ENCODE measurements at places on chromosomes 16 and 17.
A peak's percentile ranks its signal among the peaks of the same experiment; 100 is the strongest.

- DNase-seq = peak; percentile 27
These were observed 22.0 kb downstream of the KPNA2 start for GRCh38 chr17:68057531-68057952.

DNA sequence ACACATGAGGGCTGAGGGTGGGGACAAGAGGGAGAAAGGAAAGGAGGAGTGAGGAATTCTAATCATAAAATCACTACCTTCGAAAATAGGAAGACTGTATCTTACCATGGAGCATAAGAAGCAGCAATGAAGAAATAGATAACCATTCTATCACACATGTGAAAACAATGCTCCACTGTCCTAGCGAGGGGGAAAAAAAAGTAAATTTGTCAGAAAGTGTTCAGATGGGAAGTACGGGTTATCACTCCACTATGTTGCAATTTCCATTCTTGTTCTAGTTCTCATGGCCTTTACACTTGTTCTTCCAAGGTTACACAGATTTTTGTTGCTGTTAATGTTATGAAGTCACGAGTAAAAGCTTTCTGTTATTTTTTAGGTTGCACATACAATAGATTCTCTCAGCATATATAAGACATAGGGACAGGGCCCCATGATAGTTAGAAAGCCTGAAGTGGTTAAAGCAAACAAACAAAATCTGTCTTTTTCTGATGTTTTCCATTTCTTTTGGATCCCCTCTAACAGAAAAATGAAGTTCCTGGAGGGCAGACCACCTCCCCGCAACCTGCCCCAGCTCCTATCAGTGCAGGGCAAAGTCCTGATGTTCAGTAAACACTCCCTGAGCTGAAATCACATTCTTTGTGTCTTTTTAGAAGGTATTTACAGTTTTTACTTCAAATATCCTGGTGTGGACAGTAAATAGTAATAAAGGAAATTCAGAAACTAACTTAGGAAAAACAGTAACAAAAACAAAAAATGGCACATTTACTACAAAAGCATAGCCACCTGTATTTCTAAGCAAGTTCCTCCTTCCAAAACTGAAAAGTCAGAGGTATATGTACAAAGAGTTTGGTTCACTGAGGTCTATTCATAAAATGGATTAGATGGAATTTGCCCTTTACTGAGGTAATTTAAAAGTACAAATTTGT, 13.7 kb downstream of the MMD start:
- DNase-seq = no peak

DNA sequence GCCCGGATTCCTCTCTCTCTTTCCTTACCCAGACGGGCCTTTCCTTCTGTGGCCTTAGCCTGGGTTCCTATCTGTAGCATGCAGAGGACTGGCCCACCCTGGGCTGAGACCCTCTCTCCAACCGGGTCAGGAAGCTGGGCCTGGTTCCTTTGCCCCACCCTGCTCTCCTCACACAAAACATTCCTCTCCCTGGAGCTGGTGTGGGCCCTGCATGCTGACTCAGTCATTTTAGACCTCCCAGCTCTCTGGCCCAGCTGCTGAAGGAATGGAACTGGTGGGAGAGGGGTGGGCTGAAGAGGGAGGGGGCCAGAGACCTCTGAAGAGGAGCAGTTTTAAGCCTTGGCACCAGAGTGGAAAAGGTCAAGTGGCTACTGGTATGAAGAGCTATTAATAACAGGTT, 957 bp downstream of the MYL4 start:
- DNase-seq = no peak

DNA sequence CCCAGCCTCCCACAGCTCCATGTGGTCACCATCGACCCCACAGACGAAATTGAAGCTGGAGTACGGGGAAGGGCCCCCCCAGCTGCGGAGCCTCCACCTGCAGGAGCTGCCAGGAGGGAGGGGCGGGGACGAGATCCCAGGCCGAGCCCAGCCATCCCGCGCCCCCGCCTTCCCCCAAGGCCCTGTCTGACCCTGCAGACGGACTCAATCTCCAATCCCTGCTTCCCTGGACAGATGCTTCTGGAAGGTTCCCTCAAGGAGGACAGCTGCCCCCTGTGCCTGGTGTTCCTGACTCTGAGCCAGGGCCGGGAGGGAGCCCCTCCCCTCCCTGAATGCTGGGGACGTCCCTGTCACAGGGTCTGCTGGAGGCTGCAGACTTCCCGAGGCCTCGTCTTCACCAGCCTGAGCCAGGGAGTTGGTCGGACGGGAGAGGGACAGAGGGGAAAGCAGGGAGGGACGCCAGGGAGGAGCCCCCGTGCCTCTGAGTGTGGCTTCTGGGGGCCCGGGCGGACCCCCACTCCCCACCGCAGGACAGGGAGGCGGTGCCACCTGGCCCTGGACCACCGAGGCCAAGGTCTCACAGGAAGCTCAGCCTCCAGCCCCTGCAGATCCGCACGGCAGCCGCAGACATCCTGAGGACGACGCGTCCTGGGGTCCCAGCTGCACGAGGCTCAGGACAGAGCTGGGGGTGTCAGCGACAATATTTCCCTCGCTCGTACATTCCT, 21.3 kb upstream of the C1QTNF8 start:
- no peak for DNase-seq

DNA sequence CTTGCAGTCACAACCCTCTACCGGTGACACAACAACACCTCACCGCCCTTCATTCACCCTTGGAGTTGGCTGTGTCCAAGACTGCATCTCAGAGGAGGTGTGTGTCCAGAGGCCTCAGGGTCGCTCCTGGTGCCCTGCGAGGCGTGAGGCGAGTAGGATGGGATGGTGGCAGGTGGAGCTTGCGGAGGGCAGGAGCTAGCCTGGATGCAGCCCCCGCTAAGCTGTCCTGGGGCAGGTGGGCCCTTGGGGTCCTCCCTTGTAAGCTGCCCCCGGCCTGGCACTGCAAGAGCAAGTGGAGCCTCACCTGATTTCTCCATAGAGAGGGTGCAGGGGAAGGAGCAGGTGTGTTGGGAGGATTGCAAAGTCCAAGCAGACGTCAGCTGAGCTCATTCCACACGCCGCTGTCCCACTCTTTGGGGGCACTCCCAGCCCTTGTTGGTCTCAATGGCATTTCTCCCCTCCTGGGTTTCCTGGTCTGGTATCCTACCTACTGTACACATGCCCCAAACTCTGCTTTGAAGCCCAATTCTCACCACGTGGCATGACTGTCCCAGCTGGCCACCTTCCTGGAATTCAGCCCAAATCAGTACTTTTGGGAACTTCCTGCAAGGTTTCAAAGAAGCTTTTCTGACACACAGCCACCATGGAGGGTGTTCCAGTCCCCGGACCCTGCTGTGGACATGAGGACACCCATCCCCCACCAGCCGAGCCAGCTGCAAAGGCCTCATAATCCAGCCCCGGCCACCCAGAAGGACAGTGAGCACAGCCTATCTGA, 18.1 kb upstream of the ICAM2 start:
- no peak for DNase-seq

- no peak for DNase-seq
These were observed 682.1 kb upstream of the SOX9 start for GRCh38 chr17:71438631-71439146.

DNA sequence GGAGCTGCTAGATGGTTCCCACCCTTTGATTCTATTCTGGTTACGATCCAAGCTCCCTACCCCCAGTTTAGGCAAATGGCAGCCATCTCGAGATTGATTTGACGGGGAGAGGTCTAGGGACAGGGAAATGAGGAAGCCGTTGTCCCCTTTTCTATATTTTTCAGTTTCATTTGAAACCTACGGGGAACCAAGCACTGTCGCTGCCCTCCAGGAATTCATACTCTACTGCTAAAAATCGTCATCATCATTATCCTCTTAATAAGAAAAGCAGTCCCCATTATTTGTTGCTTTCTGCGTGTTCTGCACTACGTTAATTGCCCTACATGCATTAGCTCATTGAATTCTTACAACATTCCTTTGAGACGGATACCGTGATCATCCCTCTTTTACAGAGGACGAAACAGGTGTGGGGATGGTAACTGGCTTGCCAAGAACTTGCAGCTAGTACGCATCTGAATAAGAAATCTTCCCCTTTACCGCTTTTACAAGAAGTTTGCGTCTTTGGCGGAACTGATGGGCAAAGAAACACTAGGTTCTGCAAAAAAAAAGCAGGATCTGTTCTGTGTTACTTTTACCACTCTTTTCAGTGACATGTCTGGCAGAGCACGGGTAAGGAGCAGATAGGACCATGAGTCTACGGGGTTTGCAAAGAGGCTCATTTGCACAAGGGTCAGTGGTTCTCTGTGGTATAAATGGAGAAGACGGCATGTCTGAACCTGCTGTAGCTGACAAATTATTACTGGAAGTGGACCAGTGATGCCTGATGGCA, 1.1 kb downstream of the CCP110 start:
- no peak for DNase-seq

- DNase-seq = no peak
These were observed 213.7 kb downstream of the COPRS start for GRCh38 chr17:31645351-31645750.

DNA sequence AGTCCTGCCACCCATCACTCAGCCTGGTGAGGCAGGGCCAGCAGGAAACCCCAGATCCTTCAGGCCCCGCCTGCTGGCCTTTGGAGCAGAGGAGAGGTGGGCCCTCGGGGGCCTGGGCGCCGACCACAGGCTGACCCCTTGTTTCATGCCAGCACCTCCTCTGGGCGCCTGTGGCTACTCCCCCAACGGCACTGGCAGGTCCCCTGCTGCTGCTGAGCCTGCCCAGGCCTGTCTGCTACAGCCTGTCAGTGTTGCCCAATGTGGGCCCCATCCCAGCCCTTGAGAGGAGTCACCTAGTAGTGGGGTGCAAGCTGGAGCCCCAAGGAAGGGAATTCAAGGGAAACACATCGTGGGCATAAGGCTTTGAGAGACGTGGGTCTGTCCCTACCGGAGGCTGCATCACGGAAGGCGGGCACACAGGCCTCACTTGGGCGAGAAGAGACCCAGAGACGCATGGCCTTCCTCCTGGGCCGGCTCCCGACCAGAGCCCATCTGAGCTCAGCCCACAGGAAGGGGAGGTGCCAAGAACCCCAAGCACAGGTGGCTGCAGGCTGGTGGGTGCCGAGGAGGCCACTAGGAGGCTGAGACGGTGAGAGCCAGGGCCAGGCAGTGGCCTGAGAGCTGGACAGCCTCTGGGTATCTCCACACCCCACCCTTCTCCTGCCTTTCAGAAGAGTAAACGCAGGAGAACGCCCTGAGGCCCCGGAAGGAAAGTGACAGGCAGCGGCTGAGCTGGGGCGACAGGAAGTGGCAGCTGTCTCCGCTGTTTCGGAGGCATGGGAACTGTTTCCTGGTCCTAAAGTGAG, 8.0 kb upstream of the FASN start:
- DNase-seq = peak; percentile 39

- no peak for DNase-seq
These were observed 151.4 kb downstream of the KATNIP start for GRCh38 chr16:27701381-27701780.

DNA sequence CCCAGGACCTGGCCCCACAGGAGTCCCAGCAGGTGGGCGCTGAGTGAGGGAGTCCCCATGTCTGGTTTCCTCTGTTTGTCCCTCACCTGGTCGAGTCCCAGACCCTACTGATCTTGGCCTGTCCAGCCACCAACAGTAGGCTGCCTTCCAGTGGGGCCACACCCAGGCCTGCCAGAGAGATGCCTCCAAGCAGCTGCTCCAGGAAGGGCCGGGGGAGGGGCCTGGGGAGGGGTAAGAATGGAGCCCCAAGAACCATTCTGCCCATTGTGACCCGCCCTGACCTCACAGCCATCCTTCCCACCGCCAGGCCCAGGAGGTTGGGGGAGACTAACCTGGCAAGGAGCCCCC, 736 bp downstream of the SPATA20 start:
- no peak for DNase-seq

DNA sequence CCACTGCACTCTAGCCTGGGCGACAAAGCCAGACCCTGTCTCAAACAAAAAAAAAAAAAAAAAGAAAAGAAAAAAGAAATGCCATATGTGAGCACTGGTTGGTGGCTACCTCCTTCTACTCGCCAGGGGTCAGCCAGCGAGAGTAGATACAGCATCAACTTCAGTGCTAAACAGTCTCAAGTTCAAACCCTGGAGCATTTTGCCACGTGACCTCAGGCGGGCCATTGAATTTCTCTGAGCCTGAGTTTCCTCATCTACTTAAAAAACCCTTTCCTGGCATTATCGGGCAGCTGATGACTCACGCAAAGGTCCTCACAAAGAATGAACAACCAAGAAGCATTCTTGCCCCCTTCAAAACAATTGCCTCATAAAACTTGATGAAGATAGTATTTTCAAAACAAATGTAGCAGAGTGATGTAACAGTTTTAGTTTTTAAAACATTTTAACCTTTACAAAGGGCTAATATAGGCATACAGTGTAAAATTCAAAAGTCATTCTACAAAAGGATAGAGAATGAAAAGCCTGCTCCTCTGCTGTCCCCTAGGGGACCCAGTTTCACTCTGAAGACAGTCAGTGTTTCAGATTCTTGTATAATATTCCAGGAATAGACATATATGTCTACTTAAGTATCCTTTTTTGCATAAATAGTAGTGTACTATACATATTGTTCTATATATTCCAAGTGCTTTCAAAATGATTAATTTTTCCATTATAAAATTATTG, 28.4 kb downstream of the DNAH2 start:
- no peak for DNase-seq

GRCh38 chr17:53721101-53721500, 101.6 kb upstream of the KIF2B start:
- DNase-seq = no peak

GRCh38 chr17:77596491-77597417, 361.7 kb upstream of the TNRC6C start:
- no peak for DNase-seq

DNA sequence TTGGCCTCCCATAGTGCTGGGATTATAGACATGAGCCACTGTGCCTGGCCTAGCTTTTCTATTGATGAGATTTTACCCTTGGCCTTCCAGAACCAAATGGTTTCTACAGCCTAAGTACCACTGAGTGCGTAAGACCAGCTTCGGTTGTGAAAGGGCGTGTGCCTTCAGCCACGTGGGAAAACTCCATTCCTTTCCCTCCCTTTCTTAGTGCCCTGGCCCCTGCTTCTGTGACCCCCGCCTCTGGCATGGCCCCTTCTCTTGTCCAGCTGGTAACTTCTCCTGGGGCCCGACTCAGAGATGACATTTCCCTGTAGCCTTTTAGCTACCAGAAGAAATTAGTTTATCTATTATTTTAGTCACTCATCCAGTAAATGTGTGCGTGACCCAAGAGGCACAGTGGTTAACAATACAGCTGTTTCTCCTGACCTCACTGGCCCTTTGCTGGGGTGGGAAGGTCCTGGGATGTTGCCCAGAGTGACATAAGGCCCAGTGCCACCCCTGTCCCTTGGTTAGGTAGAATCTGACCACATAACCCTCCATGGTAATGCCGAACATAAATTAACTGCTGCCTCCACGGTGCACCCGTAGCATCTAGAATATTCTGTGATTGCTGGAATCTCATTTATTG, 97.3 kb downstream of the PLCG2 start:
- DNase-seq = no peak

- DNase-seq = no peak
These were observed 8.7 kb upstream of the EMP2 start for GRCh38 chr16:10589109-10589508.

GRCh38 chr16:83715217-83715920, 92.4 kb upstream of the HSBP1 start:
- DNase-seq = no peak

GRCh38 chr17:7241090-7241733, 1.0 kb downstream of the GABARAP start:
- no peak for DNase-seq
